Activated CD4-positive, alpha-beta T cell treated with anti-CD3 and anti-CD28 coated beads for 1 hour (primary cell): ENCODE measurements at places on chromosomes 6 and 20.

- DNase-seq, result no peak
Observed at GRCh38 chr20:39269493-39270217, 307.5 kb downstream of the DHX35 start.

DNA sequence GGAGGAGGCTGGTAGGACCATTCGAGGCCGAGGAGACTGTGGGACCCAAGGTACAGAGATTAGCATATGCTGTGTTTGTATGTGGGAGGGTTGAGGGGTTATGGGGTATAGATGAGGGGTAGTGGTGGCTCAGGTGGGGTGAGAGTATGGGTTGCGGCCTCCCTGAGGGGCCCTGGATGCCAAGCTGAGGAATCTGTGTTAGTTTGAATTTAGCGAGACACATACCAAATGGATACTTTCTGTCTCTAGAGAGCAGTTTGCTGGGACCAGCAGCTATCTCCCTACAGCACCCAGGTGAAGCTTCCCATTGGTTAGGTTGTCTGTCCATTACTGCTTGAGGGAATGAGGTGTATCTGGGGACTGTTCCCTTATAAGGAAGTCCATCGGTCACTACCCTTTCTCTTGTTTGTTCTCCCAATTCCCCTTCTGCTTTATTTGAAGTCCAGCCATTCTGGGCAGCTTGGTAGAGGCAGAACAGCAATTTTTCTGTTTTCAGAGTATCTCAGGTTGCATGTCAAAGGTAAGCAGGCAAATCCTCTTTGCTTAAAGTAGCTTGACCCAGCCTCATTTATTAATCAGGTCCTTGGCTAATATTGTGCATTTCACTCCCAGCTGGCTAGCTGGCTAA lies 15.2 kb downstream of the CHMP4B start:
- no peak for DNase-seq

GRCh38 chr6:39439342-39440038 lies 117.0 kb upstream of the KCNK16 start:
- DNase-seq, result no peak

- no peak for DNase-seq
Observed at GRCh38 chr6:119594907-119595306, 245.3 kb upstream of the MAN1A1 start.

- DNase-seq, result no peak
Observed at GRCh38 chr6:1449896-1450295, 60.5 kb downstream of the FOXF2 start.

GRCh38 chr20:57380081-57380750 lies 11.0 kb upstream of the RBM38 start:
- no peak for DNase-seq

- DNase-seq, result no peak
Observed at GRCh38 chr6:126804332-126805064, 314.0 kb upstream of the RSPO3 start.

- no peak for DNase-seq
Observed at GRCh38 chr6:63140114-63140513, 71.2 kb upstream of the FKBP1C start.

GRCh38 chr6:79377888-79378348 lies 143.4 kb upstream of the HMGN3 start:
- DNase-seq, result no peak

DNA sequence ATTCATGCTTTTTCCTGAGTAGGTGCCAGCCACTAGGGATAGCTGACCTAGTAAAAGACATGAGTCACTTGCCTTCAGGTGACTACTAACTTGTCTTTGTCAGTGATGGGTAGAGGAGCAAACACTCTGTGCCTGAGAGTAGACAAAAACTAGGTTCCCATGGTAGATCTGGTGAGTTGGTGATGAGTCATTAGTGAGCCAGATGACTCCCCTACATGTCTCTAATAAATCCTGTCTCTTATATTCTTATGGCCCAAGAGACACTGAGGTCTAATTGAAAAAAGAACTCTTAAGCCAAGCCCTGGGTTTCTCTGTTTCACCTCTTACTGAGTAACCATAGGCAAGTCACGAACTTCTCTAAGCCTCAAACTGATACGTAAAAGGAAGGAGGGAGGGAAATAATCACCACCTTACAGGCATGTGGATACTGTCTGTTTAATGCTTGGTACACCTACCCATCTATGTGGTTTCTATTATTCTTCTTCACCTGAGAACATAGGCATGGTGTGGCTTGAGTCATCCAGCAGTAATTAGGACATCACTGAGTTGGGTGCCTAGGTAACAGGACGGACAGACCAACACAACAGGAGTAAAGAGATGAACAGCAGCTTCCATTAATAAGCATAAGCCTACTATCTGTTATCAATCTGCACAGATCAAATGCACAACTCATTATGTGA lies 20.3 kb downstream of the TTPAL start:
- DNase-seq, result no peak

GRCh38 chr6:21134356-21134755 lies 459.2 kb upstream of the SOX4 start:
- DNase-seq, result no peak

- no peak for DNase-seq
Observed at GRCh38 chr6:41641352-41641925, 3.2 kb downstream of the MDFI start.

DNA sequence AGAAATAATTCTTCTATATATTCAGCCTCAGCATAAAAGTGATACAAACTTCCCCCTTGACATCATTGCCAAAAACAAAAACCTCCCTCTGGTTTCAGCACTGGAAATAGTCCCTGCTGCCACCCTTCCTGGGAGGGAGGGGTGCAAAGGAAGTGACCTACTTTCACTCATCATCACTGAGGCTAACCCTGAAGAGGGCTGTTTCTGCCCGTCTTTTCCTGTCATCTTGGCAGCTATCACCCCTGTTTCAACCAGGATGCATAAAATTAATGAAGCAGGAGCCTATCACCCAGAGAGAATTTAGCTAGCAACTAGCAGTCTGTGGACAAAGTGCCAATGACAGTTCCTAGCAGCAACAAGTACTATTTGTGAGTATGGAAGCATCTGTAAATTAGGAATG lies 397.8 kb downstream of the LAMA2 start:
- DNase-seq, result no peak

GRCh38 chr20:41615110-41615509 lies 3.1 kb downstream of the CHD6 start:
- DNase-seq, result no peak

GRCh38 chr6:35273822-35274559 lies 14.5 kb downstream of the ZNF76 start:
- no peak for DNase-seq

- DNase-seq, result no peak
Observed at GRCh38 chr6:24957199-24957598, 21.4 kb upstream of the RIPOR2 start.

DNA sequence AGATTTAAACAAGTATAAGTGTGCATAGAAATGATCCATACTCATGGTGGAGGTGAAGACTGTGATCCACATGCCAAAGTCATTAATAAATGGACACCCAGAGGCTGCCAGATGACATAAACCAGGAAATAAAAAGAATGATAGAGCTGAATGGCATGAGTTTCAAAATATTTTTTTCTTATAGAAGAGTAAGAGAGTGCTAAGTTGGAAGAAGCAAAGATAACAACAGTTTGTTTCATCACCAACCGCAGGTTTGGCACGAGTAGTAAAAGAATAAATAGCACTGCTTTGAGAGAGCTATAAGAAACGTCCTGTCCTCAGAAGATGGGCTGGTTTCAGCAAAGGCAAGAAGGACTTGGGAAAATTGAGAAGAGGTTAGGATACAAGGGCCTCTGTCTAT lies 246.9 kb downstream of the UBE3D start:
- no peak for DNase-seq

DNA sequence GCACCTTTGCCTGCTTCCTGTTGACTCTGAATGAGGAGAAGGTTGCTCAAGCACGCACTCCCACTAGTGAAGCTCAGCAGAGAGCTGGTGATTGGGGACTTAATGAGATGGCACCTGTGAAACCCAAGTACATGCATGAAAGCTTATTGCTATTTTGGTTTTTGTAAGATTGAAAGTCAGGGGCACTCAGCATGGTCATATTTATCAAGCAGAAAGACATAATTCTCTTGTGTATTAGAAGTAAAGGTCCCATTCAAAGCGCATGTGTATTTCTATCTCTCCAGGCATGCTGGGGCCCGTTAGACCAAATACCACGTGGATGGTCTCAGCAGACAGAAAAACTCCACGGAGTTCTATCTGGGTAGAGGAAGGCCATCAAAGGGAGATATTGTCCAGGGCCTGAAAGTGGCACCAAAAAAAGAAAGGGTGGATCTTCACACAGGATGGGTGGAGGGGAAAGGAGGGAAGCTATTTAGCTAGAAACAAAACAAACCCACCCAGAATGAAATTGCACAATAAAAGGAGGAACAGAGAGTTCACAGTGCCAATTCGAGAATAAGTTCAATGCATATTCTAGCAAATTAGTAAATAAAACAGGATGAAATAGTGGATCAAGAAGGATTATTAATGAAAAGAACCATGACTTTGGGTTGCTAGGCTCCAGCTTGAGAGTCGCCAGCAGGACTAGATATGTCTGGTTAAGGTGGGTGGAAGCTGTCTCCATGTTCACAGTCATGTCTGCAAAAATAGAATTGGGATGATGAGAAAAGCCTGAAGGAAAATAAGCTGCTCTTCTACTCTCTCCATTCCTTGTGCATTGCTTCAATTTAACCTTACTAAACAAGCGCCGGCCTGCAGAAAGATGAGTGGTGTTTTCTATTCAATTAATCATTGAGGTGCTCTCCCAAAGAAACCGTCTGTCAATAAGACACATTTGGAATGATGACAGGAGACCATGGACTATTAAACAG lies 224.9 kb upstream of the DTNBP1 start:
- DNase-seq, result no peak

- no peak for DNase-seq
Observed at GRCh38 chr6:14852375-14852774, 393.5 kb upstream of the JARID2 start.

DNA sequence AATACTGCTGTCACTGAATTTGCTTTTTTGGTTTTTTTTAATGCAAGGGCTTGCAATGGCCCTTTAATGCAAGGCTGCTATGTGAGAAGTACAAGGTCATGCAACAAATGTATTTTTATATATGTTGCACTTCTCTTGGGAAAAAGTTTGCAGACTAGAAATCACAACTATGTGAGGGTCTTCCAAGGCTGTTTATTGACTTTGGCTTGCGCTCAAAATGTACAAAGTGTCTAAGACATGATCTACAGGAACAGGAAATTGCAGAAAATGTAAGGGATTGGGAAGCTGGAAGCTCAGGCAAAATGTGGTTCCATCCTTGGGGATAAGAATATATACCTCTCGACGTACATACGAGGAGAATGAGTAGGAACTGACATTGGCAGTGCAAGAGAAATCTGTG lies 92.2 kb upstream of the F13A1 start:
- no peak for DNase-seq

DNA sequence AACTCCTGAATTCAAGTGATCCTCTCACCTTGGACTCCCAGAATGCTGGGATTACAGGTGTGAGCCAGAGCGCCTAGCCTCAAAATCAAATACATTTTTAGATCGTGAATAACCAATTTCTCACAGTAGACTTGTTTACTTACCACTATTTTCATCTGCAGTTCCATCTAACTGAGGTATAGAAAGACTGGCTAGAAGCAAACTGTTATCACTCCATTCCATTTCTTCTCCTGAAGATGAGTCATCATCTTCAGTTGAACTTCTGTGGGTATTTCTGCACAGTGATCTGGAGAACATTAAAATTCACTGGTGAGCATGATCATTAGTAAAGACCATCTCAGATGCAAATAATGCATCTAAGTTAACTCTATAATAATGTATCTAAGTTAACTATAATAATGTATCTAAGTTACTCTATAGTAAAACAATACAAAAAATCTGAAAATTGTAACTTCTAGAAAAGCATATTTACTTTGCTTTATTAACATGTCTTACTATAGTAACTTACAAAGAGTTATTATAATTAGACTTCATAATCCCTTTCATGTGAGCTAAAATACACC lies 105.4 kb downstream of the REV3L start:
- no peak for DNase-seq

DNA sequence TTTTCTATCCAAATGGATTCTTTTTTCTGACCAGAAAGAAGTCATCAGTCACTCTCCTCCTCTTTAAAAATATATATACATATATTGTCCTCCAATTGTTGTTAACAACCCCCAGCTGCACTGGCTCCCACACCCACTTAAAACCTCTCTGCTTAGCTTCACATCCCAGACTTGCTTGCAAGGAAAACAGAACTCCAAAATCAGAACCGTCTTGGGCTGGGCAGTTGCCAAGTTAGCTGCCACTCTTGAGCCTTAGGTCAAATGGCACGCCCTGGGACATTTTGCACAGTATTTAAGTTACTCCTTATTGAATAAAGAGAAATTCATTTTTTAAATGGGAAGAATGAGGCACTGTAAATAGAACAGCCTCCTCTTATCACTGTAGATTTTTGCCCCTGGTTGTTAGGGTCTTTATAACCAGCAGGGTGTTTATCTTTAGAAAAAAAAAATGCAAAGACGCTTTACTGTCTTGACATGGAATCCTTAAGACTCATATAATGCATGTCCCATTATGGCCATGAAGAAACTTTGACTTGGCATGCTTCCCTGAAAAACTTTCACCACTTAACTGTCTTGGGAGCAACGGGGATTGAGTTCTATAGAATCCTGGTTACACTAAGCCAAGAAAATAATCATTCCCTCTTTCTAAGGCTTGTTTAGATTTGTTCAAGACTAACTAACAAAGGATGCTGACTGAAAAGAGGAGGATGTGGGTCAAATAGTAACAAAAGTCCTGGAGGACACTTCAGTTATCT lies 204.5 kb downstream of the ISM1 start:
- DNase-seq, result no peak

GRCh38 chr20:13283869-13284829 lies 63.1 kb downstream of the ISM1 start:
- DNase-seq, result no peak

- no peak for DNase-seq
Observed at GRCh38 chr6:131387562-131388447, 185.2 kb upstream of the ARG1 start.

- DNase-seq, result no peak
Observed at GRCh38 chr6:143150281-143150680, 89.6 kb downstream of the AIG1 start.

- DNase-seq, result no peak
Observed at GRCh38 chr6:37783025-37783855, 36.3 kb upstream of the ZFAND3 start.

DNA sequence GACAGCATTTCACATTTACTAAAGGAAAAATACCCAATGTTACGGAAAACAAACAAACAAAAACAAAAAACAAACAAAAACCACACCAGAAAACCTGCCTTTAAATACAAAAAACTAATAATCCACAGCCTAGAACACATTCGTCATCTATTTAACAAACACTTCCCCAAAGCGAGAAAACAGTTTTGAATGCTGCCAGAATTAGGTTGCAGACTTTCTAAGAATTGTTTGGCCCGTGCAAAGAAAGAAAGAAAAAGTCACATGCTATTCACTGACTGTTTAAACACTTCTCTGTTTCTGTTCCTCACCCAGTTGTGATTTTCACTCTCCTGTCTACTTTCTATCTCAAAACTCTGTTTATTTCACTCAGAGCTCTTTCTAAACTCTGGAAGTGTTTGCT lies 52.5 kb downstream of the BCAS1 start:
- DNase-seq, result no peak

- no peak for DNase-seq
Observed at GRCh38 chr6:46103441-46104115, 26.2 kb upstream of the ENPP4 start.

- DNase-seq, result no peak
Observed at GRCh38 chr6:110529355-110529754, 52.9 kb upstream of the SLC22A16 start.
